ENCODE measurements at places on chromosomes 16 and 17.

- DNase-seq, result no peak
These were observed 122.0 kb downstream of the USP22 start for GRCh38 chr17:20920815-20921199.

DNA sequence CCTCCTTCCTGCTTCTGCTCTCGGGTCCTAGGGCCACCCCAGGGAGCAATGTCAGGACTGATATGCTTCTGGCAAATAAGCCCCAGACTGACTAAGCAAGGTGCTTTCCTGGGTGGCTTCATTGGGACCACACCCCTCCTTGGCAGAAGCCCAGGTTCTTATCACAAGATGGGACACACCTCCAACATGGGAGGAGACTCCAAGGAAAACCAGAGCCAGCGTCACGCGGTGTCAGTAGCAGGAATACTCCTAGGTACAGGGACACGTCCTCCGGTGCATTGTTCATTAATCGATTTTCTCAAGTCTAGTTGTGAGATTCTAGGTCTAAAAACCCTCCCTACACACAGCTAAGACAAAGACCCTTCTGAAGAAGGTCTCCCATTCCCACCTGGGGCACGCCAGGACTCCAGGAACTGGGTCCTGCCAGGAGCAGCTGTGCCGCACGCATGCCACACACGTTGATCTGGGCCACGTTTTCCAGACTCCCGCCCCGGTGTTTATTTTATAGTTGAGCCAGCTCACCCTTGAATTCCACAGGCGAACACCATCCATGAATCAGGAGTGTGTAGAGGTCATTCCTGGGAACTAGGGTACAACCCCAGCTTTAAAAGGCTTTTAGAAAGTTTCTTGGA, 30.8 kb downstream of the FA2H start:
- DNase-seq, result peak; percentile 5

DNA sequence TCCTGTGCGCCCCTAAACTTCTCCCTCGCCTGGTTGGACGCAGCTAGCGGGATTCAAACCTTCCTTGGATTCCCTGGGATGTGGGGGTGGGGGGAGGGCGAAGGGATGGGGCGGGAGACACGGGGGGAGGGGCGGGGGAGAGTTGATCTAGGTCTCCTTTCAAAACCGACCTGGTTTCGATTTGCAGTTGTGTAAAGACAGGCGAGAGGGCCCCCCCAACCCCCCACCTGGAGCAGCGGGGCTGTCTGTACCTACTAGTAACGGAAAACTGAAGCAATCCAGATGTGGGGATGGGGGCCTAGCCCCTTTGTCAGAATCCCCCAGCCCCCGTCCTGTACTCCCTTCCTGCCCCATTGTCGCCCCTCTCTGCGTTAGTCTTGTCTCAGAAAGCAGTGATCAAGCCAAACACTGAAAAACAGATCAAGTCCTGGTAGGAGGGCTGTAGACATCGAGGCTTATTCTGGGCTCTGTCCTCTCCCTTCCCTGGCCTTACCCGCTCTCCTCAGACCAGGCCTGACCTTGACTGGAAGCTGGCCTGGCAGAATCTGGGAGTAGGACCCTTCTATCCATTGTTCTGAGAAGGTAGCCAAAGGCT, 902 bp downstream of the DLX4 start:
- DNase-seq, result no peak

- no peak for DNase-seq
These were observed 699 bp upstream of the PVALEF start for GRCh38 chr17:81164371-81165245.

DNA sequence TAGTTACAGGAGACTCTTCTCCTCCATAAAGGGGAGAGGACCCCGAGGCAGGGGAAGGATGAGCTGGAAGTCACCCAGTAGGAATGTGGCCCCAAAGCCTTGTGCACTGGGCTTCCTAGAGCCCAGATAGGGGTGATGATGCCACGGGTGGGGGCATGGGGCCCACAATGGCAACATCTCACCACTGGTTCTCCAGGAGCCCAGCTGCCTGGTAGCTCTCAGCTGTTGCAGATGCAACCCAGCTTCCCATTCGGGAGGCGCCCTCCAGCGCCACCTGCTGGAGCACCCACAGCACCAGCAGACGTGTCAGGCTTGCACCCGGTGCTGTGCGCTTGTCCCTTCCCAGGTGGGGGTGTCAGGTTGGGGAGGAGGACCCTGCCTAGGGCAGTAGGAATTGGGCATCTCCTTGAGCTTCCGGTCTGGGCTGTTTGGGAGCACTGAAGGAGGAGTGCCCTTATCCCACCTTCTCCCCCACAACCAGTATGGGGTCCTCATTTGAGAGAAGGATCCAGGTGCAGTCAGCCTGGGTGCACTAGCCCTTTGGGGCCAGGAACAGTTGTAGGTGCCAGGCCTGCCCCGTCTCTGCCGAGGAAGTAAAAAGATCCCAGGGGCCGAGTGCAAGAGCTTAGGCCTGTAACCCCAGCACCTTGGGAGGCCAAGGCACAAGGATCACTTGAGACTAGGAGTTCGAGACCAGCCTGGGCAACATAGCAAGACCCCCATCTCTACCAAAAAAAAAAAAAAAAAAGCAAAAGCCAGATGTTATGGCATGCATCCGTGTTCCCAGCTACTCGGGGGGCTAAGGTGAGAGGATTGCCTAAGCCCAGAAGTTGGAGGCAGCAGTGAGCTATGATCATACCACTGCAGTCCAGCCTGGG, 14.4 kb downstream of the CDIPT start:
- DNase-seq, result no peak

DNA sequence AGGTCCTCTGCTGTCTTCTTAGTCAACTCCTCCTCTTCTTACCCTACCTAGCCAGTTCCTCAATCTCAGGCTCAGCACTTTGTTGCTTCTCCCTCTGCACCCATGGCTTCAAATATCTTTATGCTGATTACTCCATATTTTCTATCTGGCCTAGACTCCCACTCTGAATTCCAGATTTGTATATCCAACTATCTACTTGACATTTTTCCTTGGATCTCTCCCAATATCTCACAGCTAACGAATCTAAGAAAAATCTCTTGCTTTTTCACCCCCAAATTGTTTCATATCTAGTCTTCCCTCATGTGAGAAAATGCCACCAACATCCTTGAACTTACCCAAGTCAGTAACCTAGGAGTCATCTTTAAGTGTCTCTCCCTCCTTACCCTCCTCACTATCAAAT, 176.4 kb upstream of the ERCC4 start:
- no peak for DNase-seq

GRCh38 chr17:81339191-81339533, 44.1 kb upstream of the SLC38A10 start:
- no peak for DNase-seq

DNA sequence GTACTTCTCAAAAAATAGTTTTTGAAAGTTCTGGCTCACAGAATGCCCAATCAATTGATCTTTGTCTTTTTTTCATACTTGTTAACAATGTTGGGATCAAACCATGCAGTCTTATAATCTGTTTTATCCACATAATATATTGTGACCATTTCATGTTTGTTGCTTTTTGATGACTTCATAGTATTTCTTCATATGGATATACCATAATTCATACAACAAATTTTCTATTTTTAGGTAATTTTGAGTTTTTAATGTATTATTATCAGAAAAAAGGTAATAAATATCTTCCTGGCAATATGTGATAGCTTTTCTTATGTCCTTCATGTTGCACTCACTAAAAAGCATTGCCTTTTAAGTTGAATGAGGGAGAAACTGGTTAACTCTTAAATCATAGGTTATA, 44.8 kb downstream of the TBC1D26 start:
- no peak for DNase-seq

DNA sequence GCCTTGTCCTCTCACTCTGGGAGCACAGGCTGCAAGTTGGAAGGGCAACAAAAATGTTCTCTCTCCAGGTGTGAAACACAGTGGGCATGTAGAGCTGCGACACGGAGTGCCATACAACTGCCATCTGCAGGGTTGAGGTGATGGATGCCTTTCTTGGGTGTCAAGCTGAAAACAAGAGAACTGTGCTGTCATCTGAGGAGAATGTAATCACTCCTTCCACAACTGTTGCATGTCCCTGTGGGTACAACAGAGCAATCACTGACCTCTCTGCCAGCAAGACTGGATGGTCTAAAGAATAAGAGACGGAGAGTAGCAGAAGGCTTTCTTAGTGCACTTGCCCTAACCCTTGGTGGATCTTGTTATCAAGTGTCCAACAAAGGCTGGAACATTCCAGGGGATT, 29.2 kb downstream of the SLFN11 start:
- DNase-seq, result no peak

GRCh38 chr16:88726981-88727380, 20.7 kb downstream of the CTU2 start:
- no peak for DNase-seq

DNA sequence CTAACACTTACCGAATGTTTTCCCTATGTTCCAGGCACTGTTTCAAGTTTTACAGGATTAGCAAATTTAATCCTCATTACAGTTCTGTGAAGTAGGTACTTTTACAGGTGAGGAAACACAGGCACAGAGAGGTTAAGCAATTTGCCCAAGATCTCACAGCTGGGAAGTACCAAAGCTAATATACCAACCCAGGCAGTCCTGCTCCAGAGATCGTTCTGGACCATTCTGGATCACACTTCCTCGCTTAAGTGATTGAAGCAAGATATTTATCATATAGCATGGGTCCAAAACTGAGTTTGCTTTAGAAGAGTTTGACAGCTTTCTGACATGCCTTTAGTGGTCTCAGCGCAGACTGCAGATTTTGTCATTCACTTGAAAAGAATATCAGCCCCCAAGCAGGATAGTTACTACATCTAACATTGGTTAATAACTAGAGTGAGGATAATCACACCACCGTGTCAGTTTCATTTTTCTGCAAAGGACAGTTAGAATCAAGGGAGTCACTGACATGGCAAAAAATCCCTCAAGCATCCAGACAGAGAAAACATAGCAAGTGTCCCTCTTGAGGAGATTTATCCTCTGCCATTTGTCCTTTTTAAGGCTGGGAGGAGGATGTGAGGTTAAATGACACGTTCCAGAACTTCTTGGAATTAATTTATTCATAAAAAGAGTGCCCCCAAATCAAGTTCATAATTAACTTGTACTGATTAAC, 5.1 kb downstream of the HS3ST3B1 start:
- no peak for DNase-seq

DNA sequence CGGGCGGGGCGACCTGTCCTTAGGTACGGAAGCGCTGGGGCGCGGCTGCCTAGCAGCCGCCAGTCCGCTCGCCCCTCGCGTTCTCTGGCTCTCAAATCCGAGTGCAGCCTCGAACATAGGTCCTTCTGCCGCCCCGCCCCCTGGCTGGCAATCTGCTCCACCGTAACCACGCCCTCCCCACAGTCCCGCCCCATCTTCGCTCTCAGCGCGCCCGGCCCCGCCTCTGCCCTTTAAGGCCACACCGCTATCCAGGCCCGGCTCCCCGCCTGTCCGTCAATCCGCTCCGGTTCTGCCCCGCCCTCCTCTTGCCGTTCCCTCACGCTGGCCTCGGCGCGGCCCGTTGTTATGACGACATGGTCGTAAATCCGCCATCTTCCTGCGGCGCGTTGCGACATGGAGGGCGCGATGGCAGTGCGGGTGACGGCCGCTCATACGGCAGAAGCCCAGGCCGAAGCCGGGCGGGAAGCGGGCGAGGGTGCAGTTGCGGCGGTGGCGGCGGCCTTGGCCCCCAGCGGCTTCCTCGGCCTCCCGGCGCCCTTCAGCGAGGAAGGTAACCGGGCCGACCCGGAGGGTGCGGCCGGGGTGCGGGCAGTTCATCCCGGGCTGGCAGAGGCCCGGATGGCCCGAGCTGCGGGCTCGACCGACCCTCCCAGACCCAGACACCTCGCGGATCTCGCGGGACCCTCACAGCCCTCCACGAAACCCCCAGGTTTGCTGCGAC, at the start of gene E4F1:
E4F1 (plus strand) TSS at position 371 of the 721 bp plus-strand sequence; CDS start at position 394, 23 bp downstream.
- peak; percentile 91 for DNase-seq

GRCh38 chr16:28967156-28967555, 7.4 kb upstream of the SPNS1 start:
- no peak for DNase-seq

GRCh38 chr17:27216836-27217235, 77.1 kb upstream of the WSB1 start:
- DNase-seq, result no peak

- DNase-seq, result no peak
These were observed 3.9 kb upstream of the KRT33A start for GRCh38 chr17:41354536-41354935.

GRCh38 chr17:31699281-31699680, 159.8 kb downstream of the COPRS start:
- no peak for DNase-seq

DNA sequence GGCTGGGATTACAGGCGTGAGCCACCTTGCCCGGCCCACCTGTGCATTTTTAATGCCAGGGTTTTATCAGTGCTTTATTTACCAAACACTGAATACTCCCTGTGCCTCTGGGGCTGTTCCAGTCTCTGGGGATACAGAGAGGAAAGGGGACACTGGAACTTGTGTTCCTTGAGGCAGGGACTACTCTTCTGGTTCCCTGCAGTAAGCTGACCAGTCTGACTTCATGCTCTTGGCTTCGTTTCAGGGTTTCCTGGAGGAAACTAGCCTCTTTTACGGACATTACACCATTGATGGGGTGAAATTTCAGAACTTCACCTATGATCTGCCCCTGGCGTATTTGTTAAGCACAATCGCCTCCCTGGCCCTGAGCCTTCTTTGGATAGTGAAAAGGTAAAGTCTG, 37.4 kb upstream of the COQ7 start:
- DNase-seq, result no peak

Data from NCI-H1436 treated with DMSO at 0.1 percent for 48 hours (cell line).